NCI-H187 treated with DMSO at 0.1 percent for 48 hours (cell line): ENCODE measurements at places on chromosomes 4 and X.

DNA sequence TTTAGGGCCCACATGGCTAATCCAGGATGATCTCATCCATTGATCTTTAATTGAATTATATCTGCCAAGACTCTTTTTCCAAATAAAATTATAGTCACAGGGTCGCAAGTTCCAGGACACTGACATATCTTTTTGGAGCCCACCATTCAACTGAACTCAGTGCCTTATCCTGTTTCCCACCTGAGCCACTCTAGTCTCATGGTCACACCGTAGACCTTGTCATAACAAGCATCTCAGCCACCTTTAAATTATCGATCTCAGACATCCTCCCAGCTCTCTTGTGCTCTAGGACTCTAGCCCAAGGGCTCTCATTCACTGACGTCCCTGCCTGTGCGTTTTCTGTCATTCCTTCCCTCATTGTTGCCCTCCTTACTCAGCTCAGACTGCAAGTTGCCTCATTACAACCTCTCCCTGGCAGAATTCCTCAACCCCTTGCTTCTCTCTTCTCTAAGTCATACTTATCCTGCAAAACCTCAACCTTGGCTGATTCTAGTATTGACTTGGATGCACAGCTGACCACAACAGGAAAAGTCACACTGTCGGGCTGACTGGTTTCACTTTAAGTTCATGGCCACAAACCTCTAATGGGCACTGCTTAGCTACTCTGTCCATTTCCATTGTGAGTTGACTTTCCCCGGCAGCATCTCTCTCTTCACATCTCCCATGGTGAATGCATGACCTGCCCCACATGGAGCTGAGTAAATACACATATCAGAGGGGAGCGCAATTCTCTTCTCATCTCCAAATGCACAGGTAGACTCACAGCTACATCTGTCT is 91.0 kb upstream of the TRIM2 start:
- no peak for DNase-seq

DNA sequence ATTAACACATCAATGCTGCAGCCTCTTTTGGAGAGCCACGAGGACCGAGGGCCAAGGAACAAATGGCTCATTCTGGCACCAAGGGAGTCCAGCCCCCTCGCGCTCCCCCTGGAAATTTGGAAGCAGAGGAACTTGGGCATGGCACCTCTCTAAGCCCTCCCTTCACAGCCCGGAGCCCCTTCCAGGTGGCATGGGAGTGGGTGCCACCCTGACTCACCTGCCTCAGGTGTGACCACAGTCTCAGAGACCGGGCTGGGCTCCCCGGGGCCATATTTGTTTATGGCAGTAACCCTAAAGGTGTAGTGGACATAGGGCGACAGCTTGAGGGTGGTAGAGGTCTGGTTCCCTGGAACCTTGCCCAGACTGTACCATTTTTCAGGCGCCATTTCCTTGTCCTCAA is 18.8 kb downstream of the L1CAM start:
- DNase-seq: no peak

DNA sequence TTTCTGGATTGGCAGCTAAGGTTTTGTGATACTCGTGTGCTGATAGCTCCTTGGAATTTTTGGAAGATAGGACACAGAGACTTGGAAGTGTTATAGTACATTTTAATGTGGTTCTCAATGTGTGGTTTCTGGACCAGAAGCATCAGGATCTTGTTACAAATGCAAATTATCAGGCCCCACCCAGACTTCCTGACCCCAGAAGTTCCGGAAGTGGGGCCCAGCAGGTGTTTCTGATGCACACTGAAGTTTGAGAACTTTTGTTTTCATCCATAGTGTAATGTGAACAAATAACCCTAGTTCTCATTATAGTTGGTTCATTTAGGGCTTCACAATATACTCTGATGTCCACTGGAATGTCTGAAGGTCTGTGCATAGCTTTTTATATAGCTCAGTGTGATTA is 49.6 kb downstream of the LAMP2 start:
- no peak for DNase-seq

DNA sequence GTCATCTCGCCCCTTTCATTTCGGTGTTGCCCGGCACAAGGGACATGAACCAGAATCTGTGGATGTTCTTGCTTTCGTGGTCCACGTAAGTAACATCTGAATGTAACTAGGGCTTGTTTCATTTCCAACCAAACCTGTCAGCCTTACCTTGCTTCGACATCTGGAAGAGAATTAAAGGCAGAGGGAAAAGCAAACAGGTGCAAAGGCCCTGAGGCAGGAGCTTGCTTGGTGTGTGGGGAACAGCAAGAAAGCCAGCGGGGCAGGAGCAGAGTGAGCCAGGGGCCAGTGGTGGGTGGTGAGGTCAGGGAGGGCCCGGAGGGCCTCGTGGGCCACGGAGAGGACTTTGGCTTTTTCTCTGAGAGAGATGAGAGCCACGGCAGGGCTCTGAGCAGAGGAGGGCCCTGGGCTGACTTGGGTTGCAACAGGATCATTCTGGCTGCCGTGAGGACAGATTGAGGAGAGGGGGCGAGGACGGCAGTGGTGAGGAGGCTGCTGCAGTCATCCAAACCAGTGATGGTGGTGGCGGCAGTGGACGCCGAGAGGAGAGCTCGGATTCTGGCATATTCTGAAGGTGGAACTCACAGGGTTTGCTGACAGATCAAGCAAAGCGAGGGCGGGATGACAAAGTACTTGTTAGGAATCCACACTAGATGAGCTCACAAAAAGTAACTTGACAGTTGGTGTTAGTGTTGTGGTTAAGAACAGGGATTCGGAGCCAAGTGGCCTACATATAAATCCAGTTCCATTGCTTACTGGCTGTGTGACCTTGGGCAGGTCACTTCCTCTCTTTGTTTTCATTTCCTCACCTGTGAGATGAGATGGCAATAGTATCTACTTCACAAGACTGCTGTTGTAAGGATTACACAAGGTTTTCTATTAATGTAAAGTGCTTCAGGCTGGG is 6.8 kb upstream of the WDR13 start:
- DNase-seq: no peak

DNA sequence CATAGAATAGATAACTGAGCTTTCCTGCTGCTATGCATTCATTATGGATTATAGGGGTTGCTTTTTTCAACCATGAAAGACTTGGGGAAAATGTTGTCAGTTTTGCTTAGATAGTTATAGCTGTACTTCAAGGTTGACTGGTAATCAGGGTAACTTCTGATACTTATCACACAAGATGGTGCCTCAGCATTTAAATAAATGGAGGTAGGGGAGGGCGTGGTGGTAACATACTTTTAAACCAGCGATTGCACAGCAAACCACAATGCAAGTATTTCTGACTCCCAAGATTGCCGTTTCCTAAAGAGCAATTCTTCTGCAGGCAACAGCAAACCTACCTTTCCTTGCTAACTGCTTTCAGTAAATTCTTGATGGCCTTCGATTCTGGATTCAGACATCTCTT is 1.3 kb downstream of the CXCL10 start:
- no peak for DNase-seq

- no peak for DNase-seq
Observed at GRCh38 chrX:103356858-103357257, 552 bp downstream of the TCEAL9 start.
